ENCODE measurements at places on chromosomes 12 and 14.
A peak's percentile ranks its signal among the peaks of the same experiment; 100 is the strongest.

GRCh38 chr12:9378430-9378835 is 170.2 kb upstream of the PZP start:
- DNase-seq: no peak

- DNase-seq: no peak
These were observed 710 bp downstream of the MTA1 start for GRCh38 chr14:105420101-105420973.

DNA sequence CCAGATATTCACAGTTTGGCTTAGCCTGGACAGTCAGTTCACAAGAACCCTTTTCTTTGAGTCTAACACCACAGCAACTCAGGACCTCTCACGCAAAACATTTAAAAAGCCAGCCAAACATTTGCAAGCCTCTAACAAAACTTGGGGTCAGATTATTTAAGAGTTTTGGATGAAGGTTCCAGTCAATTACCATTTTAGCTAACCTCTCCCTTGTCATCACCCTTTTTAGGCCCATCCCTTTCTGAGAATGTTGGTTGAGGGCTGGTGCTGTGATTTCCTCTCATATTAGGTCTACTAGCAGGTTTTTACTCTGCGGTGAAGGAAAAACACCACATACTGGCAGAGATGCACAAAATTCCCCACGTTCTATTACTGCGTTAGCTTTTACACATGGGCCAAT is 20.7 kb downstream of the PAX9 start:
- no peak for DNase-seq

DNA sequence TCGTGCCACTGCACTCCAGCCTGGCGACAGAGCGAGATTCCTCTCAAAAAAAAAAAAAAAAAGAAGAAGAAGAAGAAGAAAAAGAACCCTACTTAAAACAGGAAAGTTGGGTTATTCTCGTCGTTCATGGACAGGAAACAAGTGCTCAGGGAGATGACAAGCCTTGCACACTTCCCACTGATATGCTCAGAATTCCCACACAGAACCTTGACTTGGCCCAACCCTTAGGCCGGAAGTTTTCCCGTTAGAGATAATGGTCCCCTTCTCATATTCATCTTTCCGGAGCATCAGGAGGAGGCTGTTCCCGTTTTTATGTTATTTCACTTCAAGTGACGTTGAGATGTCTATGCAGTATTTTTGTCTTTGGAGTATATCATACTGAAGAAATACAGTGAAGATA is 36.2 kb downstream of the APOBEC1 start:
- DNase-seq: no peak

DNA sequence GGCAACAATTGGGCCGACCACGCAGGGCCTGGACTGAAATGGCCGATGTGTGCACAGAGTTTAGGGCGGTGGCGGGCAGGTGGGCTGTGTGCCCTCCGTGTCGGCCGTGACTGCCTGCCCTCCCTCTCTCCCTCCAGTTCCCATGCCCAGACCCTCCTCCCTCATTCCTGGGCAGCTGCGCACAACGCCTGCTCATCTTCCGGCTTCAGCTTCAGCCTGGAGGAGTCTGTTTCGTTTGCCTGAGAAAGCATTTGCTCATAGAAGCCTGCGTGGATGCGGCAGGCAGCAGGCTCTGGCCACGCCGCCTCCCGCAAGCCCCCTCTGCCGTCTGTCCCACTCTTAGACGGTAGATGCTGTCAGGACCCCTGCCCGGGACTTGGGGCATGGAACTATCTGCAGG is 47.3 kb upstream of the FZD10 start:
- DNase-seq: no peak

GRCh38 chr14:71604231-71604630 is 328.0 kb upstream of the RGS6 start:
- no peak for DNase-seq

GRCh38 chr12:24909667-24910066 is 39.2 kb downstream of the BCAT1 start:
- peak; percentile 67 for DNase-seq

- no peak for DNase-seq
These were observed 10.2 kb upstream of the MEG3 start for GRCh38 chr14:100815478-100816285.

GRCh38 chr14:38208618-38209562 is 1.2 kb downstream of the SSTR1 start:
- peak; percentile 75 for DNase-seq

DNA sequence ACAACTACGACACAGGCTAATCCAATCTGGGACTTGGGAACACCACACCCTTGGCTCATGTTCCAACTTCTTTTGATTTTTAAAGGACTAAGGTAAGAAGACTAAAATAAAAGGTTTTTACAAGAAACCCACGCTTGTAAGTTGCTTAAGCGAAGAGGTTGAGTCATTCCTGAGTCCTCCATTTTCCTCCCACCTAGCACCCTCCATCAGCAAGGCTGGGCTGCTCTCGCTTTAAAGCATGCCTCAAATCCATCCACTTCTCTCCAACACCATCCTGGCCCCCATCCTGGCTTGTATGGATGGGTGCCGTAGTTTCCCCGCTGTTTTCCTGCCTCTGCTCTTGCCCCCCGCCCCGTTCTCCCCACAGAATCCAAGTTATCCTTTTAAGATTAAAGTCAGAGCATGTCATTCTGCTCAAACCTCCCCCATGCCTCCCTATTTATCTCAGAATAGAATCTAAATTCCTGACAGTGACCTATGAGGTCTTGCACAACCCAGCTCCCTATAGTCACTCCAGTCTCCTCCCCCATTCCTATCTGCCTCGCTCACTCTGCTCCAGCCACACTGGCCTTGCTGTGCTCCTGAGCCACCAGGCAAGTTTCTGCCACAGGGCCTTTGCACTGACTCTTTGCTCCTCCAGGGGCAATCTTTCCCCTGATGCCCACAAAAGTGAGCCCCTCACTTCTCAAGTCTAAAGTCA is 34.5 kb downstream of the SCARB1 start:
- DNase-seq: peak; percentile 93

- no peak for DNase-seq
These were observed 31.0 kb downstream of the ITGA7 start for GRCh38 chr12:55676707-55677106.

DNA sequence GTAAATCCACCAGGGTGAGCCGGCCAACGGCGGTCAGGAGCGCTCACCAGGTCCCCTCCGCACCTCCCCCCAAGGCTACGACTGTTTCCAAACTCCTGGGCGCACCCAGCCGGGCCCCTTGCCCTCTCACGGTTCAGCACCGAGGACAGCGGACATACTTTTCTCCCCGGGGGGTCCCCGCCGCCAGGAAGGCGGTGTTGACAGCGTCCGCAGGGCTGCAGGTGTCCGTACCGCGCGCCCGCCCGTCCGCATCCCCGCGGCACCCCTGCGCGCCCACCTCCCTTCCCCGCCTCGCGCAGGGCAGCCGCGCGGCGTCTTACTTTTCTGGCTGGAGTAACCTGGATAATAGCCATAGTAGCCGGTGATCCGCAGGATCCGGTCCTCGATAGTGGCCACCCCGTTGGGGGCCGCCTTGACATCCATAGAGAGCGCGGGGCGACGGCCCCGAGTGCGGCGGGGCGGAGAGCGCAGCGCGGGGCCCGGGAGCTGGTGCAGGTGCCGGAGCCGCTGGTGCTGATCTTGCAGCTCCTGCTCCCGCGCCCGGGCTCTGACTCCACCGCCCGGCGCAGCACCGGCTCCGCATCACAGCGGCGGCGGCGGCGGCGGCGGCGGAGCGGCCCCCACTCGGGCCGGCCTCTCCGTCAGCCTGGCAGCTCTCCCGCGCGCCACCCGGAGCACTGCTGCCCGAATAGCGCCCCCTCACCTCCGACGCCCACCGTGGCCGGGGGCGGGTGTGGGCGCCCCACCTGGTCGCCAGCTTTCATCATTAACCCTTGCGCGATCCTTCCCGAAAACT is at the start of gene SLC35F4:
SLC35F4 (minus strand) TSS at position 690 of the 796 bp plus-strand sequence.
- peak; percentile 23 for DNase-seq

DNA sequence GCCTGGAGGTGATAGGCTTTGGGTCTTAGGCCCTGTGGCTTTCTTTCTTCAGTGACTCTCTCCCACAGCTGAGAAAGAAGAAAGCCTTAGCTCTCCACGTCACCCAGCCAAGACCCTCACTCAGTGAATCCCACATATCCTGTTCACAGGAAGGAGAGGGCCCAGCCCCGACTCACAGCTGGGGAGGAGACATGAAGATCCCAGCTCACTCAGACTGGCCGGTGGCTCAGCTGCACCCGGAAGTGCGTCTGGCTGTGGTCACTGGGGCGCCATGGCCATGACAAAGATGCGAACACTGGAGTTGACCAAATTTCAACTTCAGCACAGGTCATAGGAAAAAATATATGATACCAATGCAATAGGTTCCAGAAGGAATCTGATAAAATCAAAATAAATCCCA is 14.2 kb downstream of the DLK1 start:
- DNase-seq: no peak

GRCh38 chr14:70808416-70809224 is 693 bp downstream of the MAP3K9 start:
- DNase-seq: no peak

DNA sequence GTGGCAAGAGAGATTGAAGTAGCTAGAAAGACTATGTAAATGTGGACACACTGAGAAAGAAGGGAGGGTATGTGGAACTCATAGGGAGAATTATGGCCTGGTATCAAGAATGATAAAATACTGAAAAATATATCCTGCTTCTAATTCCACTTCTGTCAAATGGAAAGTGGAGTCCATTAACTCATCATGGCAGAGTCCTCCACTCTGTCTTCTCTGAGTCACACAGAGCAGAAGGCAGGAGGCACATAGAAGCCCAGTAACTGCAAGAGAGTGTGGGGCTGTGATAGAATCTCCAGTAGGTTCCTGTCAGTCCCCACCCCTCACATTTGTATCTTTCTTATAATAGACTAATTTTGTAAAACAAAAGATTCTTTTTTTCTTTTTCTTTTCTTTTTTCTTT is 223.7 kb downstream of the AKAP6 start:
- DNase-seq: no peak

- no peak for DNase-seq
These were observed 19.6 kb upstream of the TRAF3 start for GRCh38 chr14:102757646-102758045.

DNA sequence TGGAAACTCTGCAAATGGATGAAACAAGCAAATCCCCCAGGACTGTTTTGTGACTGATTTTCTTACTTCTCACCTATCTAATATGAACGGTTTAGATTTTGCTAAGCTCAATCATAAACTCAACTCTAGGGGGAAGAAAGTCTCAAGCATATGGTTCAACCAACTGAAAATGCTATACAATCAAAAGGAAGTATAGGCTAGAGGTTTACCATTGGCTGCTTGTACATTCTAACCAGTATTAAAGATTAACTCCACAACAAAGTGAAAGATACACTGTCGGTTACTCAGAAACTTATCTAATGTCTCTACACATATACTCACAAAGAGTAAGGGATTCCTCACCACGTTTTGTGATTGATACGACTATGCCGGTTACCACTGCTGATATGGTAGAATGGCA is 281.8 kb upstream of the SOX5 start:
- DNase-seq: no peak

DNA sequence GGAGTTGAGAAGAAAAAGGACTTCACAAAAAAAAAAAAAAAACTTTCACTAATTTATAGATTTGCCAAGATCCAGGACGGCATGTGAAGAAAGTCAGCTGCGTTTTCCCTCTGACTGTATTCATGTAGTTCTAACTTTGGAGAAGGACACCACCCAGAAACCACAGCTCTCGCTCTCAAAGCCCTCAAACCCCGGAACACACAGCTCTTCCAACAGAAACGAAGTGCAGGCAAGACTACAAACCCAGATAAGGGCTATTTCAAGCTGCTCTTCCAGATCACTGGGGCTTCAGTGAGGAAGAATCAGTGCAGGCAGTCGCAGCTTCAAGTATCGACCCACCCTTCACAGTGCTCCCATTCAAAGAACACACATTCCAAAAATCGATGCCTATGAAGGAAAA is 13.2 kb downstream of the KCNH5 start:
- DNase-seq: no peak

- DNase-seq: no peak
These were observed 124.5 kb downstream of the NCOR2 start for GRCh38 chr12:124442772-124443445.

DNA sequence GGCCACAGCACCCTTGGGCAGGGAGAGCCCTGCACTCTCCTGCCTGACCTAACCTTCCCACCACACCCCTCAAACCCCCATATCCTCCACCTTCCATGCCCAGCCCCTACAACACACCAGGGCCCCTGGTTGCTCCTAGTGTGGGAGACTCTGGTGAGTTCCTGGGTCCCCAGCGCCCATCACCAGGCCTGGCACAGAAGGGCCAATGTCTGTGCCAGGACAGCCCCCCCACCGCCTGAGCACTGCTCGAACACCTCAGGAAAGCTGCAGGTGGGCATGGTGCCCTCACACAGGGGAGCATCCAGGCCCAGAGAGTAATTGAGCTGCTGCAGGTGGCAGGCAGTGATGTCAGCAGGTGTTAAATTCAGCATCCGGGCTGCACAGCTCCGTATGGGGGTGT is 15.2 kb downstream of the ADCY6 start:
- no peak for DNase-seq

GRCh38 chr14:91523972-91524371 is 13.9 kb upstream of the PPP4R3A start:
- DNase-seq: no peak

GRCh38 chr14:59529189-59529588 is 44.9 kb downstream of the JKAMP start:
- DNase-seq: no peak

- DNase-seq: no peak
These were observed 90.3 kb upstream of the EEA1 start for GRCh38 chr12:93019212-93019927.

DNA sequence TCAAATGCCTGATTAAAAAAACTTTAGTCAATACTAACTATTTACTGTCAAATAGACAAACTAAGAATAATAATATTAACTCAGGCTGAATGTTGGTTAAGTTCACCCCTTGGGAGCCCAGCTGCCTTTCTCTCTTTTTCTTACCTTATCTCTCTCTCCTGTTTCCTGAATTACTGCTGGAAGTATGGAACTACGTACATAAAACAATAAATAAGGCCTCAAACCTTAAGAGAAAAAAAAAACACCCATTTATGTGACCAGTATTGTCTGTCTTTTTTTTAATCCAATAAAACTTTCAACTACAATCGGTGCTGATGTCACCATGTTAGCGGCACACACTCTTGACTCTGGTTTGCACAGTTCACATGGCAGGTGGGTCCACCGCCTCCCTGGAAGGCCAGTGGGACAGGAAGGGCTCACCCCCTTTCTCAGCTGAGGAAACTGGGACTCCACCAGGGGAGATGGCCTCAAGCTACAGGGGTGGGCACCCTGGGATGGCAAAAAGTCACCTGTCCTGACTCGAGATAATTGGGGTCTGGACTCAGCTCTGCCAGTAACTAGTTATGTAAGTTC is 21.3 kb downstream of the BCL11B start:
- no peak for DNase-seq

DNA sequence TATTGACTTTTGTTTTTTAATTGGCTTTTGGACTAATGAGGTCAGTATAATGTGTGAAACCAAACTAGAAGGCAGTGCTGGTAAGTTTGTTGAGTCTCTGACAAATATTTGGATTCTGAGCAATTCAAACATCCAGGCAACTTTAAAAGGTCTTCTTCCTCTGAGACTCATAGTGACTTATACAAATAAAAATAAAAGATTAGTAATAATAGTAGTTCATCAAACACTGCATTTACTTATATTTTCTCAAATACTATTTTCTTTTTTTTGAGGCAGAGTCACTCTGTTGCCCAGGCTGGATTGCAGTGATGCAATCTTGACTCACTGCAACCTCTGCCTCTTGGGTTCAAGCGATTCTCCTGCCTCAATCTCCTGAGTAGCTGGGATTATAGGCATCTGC is 337.9 kb downstream of the DAD1 start:
- no peak for DNase-seq

All from AG08395 (cell line).